Type B pancreatic cell (in vitro differentiated cells): ENCODE measurements at places on chromosomes 6 and 20. TPM values are rescaled to one million over a fixed set of nuclear protein-coding genes. Genes with fewer than 3 reads are reported as not detected.

The ADGRF5 gene
- total RNA-seq: 0.58 and 1.2 TPM in 2 replicates

The RIMS4 gene
- total RNA-seq: 3.6 and 7.5 TPM in 2 replicates

The SOX4 gene
- total RNA-seq: 138 and 152 TPM in 2 replicates

The TREM1 gene
- total RNA-seq: not detected in 2 replicates

The BTNL2 gene
- total RNA-seq: not detected in 2 replicates

The CENPW gene
- 22.5 and 42.0 TPM in 2 replicates for total RNA-seq

The LY6G6F gene
- total RNA-seq: not detected in 2 replicates

The MLN gene
- total RNA-seq: 0.65 and 4.6 TPM in 2 replicates

The ZNF343 gene
- total RNA-seq: 10.0 and 16.6 TPM in 2 replicates

The RPP21 gene
- 41.2 and 49.6 TPM in 2 replicates for total RNA-seq

The DEFB113 gene
- not detected in 2 replicates for total RNA-seq

The CTSA gene
- total RNA-seq: 142 and 174 TPM in 2 replicates

The HLA-DOB gene
- total RNA-seq: 0.88 TPM in 1 of 2 replicates, not detected in the other

The FAM229B gene
- total RNA-seq: 8.4 and 29.8 TPM in 2 replicates

The MATN4 gene
- total RNA-seq: 0.75 TPM in 1 of 2 replicates, not detected in the other

The ZSCAN12 gene
- total RNA-seq: 9.6 and 12.4 TPM in 2 replicates

The UBD gene
- total RNA-seq: 12.6 and 24.6 TPM in 2 replicates

The OR2H1 gene
- not detected in 2 replicates for total RNA-seq

The UNC93A gene
- total RNA-seq: 3.7 and 11.2 TPM in 2 replicates

The RNF114 gene
- 62.9 and 72.1 TPM in 2 replicates for total RNA-seq

The FAM217A gene
- total RNA-seq: not detected in 2 replicates

The MAPK13 gene
- total RNA-seq: 29.4 and 67.6 TPM in 2 replicates

The STX7 gene
- 36.6 and 50.2 TPM in 2 replicates for total RNA-seq

The PAK5 gene
- 0.69 and 1.8 TPM in 2 replicates for total RNA-seq

The TIAM2 gene
- 11.5 and 13.5 TPM in 2 replicates for total RNA-seq

The RSPH4A gene
- total RNA-seq: 0.95 and 4.4 TPM in 2 replicates

The CRISP2 gene
- total RNA-seq: 0.48 and 0.58 TPM in 2 replicates

The RAET1E gene
- total RNA-seq: 1.2 TPM in 1 of 2 replicates, not detected in the other

The SRSF12 gene
- total RNA-seq: 3.9 and 10.5 TPM in 2 replicates

The MUC22 gene
- total RNA-seq: 1.6 and 4.9 TPM in 2 replicates

The LHFPL5 gene
- total RNA-seq: not detected in 2 replicates

The CCM2L gene
- total RNA-seq: 0.19 and 0.63 TPM in 2 replicates

The WFDC5 gene
- 0.41 and 0.74 TPM in 2 replicates for total RNA-seq

The VIP gene
- total RNA-seq: not detected in 2 replicates

The FNDC1 gene
- total RNA-seq: 0.14 and 1.7 TPM in 2 replicates

The CTSZ gene
- 71.9 and 75.9 TPM in 2 replicates for total RNA-seq

The LY6G5C gene
- total RNA-seq: 2.0 and 2.3 TPM in 2 replicates

The MYT1 gene
- total RNA-seq: 2.9 and 4.9 TPM in 2 replicates

The OPRM1 gene
- not detected in 2 replicates for total RNA-seq

The ZBTB12 gene
- 8.2 and 37.7 TPM in 2 replicates for total RNA-seq

The C20orf144 gene
- total RNA-seq: 0.29 and 0.82 TPM in 2 replicates

The COX4I2 gene
- total RNA-seq: not detected in 2 replicates

The LINC00237 gene
- total RNA-seq: not detected in 2 replicates

The TNFRSF6B gene
- total RNA-seq: not detected in 2 replicates

The GRM1 gene
- 0.39 and 0.43 TPM in 2 replicates for total RNA-seq

The TUBB1 gene
- 0.46 and 0.52 TPM in 2 replicates for total RNA-seq

The GPR63 gene
- 4.0 and 4.2 TPM in 2 replicates for total RNA-seq

The SGK2 gene
- total RNA-seq: 9.9 and 10.7 TPM in 2 replicates

The FAM209B gene
- 0.63 TPM in 1 of 2 replicates, not detected in the other for total RNA-seq
